ENCODE measurements at places on chromosomes 4 and X.

GRCh38 chr4:186900232-186900900 is 176.7 kb upstream of the FAT1 start:
- DNase-seq, result no peak

GRCh38 chr4:56388306-56388705 is 1.0 kb upstream of the AASDH start:
- no peak for DNase-seq

DNA sequence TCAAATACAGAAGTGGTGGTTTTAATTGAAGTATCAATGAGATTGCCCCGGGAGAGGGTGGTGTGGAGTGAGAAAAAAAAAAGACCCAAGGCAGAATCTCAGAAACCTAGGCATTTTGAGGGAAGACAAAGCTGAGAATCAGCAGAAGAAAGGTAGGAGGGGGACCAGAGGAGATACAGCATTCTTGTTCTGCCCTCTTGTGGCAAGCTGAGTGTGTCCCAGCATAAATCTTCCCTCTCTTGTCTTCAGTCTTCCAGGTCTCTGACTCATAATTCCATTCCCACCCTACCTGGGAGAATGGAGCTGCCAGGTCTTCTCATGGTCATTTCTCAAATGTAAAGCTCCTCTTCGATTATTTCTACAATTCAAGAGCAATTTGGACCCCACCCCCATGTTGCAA is 32.7 kb upstream of the MAGED1 start:
- no peak for DNase-seq

DNA sequence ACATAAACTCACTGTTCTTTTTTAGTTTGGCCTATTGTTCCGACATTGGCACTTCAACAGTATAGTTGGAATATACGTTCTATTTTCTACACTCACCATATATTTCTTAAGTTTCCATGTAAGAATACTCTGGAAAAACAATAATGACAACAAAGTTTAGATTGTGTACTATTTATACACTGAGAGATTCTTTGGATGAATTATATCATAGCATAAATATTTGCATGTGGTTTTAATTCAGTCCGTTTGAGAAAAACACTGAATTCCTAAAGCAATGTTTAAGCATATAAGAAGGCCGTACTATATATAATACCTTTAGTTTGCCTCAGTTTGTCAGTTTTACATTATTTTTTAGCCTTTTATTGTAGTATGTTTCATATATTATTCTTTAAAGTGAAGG is 82.4 kb downstream of the RAP1GDS1 start:
- DNase-seq, result no peak

GRCh38 chrX:40098264-40099054 is 701 bp upstream of the BCOR start:
- peak; percentile 61 for DNase-seq

- no peak for DNase-seq
Measured at GRCh38 chr4:169102026-169102425, 92.0 kb upstream of the CBR4 start.

DNA sequence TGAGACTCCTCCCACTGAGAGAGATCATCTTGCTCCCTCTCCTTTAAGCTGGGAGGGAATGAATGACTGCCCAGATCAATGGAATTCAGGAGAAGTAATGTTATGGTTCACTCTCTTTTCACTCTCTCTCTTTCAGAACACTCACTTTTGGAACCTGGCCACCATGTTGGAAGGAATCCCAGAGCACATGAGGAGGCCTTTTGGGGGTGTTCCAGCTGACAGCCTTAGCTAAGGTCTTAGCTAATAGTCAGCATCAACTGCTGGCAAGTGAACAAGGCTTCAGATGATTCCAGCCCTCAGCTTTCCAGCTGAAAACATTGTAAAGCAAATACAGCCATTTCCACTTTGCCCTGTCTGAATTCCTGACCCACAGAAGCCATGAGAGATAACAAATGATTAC is 124.0 kb upstream of the CLNK start:
- DNase-seq, result no peak

DNA sequence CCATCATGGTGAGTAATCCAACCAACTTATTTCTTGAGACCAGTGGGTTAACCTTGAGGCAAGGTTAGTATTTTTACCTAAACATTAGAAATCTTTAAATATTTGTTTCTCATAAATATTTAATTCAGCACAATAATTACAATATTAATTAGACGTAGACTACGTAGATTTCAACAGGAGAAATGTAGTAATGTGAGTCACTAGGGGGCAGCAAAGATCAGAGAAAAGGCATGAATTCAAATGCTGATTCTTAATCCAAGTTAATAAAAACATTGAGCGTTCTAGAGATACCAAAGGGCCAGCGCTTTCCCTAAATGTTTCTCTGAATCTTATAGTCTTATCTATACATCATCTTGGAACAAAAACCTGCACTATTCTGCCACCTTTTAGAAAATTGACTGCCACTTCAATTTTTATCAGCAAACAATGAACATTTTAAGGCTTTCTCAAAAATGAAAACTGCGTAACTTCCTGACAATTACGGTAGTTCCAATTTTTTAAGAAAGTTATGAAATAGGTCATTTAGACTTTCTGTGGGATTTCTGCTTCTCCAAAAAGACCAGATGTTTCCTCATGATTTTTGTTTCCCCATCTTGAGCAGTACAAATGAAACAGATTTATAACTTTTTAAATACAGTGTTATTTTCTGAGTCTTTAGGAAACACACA is 180.7 kb downstream of the GASK1B start:
- peak; percentile 16 for DNase-seq

DNA sequence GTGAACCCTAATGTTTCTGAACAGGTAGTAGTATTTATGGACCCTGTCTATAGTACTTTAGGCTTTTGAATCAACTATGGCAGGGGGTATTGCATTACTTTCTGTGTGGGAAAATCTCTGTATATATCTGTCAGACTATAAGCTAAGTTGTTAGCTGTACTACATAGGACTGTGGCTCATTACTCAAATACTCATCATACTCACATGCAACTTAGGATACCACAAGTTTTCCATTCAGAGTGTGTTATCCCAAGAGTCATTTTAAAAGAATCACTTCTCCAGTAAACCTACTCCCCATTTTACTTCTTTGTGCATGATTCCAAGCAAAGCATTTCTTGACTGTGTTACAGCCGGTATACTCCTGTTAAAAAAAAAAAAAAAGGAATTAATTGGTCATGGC is 95.6 kb downstream of the PHOX2B start:
- no peak for DNase-seq

GRCh38 chr4:153233761-153234371 is 29.6 kb downstream of the TRIM2 start:
- DNase-seq, result no peak

DNA sequence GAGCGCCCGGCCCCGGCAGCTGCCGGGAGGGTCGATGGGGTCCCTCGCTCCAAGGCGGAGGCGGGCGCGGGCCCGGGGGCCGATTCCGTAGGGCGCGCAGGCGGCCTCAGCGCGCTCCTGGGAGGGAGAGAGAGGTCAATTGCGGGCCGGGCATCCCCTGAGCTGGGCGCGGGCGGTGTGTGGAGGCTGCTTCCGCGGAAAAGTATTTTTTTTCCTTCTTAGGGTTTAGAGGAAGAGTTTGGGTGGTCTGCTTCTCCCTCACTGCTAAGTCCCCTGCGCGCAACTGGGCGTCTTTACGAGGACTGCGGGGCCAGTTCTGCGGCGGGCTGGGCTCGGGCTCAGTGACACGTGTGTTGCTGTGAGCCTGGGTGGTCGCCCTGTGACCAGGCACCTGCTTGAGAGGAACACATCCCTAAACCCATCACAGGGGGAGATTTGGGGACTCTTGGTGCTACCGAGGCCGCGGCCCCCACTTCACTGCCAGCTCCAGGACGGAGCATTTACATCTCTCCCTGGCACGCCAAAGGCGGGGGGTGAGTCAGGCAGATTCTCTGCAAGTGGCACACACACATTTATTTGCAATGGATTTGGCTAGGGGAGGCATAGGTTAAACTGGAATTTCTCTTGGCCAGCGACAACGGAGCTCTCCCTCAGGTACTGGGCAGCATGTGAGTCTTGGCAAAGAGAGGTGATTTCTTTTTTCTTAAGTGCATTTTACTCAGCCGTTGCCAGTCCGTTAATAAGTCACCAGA is 151.2 kb upstream of the SLC4A4 start:
- DNase-seq, result peak; percentile 35

- DNase-seq, result no peak
Measured at GRCh38 chr4:165378398-165378744, 437 bp upstream of the CPE start.

DNA sequence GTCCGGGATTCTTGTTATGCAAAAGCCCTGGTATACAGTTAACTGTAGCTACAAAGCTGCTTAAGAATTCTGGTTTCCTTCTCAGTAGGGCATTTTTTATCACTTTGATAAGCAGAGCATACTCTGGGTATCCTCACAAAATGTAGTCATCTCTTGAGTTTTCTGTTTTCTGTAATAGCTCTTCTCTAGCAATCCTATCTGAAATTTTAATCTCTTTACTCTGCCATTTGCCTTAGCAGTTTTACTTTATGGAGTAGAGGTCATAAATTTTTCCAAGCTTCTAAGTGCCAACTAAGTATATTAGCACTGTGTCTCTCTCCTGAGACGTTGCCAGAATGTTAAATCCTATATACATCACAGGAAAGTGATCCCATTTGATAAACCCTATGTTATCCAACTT is 28.0 kb upstream of the BANK1 start:
- no peak for DNase-seq

GRCh38 chrX:34638116-34638515 is 19.0 kb downstream of the TMEM47 start:
- no peak for DNase-seq

DNA sequence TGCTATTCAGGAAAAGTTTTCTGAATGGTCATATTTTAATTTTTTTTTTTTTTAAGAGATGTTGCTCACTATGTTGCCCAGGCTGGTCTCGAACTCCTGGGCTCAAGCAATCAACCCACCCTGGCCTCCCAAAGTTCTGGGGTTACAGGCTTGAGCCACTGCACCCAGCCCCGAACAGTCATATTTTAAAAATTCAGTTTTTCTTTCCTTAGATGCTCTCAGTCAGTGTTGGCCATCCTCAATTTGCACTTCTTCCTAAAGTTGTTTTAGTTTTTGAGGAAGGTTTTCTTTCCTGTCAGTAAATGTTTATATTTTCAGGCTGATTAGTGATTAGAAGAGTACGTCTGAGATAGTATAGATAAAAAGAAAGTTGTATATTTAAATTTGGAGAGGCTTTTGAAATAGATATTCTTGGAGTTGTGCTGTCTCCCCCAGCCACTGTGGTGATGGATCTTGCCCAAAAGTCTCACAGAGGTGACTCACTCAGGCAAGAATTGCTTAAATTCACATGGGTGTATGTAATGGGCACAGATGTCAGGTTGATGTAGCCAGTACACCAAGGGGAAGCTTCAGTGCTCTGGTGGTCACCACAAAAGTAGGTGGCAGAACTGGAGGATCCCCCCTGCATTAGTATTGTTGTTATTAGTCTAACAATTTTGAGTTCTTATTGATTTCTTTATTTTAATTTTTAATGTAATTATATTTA is 72.2 kb upstream of the ELOVL6 start:
- DNase-seq, result no peak

DNA sequence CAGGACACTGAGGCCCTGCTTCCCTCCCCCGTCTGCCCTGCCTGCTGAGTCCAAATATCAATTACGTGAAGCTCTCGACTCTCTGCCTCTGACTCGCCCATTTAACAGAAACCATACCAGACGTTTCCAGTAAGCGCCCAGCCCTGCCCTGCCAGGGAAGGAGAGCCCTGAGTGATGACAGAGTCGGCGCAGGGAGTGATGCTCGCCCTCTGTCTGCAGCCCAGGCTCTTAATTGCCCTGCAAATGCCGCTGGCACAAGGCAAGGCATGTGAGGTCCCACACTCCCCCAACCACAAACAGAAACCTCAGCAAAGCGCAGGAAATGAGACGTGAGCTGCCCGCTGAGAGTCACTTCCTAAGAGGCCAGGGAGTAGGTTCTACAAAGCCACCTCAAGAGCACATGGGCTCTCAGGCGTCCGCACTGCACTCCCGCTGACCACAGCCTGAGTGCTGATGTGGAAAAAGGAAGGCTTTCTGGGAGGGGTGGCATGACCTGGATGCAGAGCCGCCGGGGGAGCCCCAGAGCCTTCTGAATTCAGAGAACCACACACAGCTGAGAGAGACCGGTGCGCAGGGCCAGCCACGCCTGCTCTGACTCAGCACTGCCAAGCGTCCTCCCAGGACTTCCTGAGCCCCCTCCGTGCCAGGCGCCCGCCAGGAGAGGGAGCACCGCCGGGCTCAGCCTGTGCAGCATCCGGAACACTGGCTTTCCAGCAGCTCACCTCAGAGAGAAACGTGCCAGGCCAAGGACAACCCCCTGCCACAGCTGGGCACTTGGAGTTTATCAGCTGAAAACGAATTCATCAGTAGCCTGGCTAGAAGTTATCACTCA is 5.3 kb downstream of the ZFYVE28 start:
- peak; percentile 92 for DNase-seq

DNA sequence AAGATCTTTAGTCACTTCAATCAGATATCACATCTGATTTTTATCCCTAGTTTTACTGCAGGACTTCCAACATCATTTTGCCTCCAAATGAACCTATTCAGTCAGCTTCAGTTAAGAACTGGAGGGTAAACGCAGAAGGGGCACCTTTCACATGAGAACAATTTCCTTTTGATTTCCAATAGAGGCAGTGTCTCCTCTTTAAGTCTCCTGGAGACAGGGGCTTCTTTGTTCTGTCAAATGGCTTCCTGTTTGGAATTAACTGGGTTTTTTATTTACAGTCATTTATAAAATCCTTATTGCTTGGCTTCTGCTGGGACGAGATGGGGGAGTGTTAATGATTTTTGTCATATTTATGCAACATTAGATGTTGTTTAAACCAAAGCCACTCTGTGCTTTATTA is 164.0 kb downstream of the STK32B start:
- DNase-seq, result no peak

DNA sequence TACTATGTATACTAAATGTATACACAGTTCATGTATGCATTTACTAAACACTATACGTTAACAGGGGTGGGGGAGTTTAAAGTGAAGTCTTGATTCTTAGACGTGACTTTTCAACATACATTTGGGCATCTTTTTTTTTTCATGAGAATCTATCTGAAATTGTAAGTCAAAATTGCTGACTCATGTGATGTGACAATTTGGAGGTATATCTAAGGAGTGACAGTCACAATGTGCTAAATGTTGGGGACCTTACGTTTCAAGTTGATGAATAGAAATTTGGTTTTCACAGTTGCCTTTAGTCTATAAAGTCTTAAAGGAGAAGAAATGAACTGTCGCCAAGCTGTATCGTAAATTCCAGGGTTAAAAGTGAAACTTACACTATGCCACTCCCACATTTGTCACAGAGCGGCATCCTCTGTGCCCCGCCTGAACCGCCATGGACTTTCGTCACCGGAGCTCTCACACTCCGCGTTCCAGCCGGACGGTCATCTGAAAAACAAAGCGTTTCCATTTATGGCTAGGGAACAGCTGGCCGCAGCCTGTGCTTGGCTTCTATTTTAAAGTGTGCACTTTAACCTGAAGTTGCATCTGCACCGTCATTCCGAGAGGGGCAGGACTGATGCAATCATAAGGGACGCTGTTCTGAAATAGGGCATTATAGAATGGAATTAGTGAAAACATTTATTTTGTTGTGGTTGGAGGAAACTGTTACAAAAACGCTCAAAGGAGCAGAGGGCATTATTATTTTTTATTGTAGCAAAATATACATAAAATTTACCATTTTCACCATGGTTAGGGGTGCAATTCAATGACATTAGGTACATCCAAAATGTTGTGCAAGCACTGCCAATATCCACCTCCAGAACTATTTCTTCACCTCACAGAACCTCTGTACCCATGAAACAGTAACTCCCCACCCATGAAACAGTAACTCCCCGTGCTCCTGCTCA is 30.9 kb downstream of the PDLIM3 start:
- DNase-seq, result no peak

All from activated CD4-positive, alpha-beta T cell treated with anti-CD3 and anti-CD28 coated beads for 48 hours (primary cell).